ENCODE measurements at places on chromosomes 3 and 15.
A peak's percentile ranks its signal among the peaks of the same experiment; 100 is the strongest.

DNA sequence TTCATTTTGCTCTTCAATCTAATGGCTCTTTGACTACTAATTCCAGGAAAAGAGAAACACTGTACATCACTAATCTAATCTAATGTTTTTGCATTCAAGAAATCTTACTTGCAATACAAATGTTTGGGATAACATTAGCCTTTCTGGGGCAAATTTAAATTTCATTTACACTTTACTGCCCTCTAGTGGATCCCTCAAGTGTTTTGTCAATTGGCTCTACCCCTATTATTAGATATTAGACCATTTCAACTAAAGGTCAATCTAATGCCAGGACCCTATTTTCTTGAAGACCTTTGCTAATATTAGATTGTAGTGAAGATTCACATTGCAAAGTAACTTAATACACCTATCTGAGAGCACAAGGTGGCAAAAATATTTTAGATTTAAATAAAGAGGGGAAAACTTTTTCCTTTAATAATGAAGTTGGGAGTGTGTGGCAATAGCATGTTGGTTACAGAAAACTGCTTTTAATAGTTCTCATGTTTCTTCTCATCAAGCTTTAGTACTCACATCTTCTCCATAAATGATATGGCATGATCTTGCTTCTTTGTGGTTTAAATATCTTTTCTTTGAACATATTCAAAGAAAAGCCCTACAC lies 5.0 kb downstream of the C2CD4A start:
- DNase-seq = no peak

DNA sequence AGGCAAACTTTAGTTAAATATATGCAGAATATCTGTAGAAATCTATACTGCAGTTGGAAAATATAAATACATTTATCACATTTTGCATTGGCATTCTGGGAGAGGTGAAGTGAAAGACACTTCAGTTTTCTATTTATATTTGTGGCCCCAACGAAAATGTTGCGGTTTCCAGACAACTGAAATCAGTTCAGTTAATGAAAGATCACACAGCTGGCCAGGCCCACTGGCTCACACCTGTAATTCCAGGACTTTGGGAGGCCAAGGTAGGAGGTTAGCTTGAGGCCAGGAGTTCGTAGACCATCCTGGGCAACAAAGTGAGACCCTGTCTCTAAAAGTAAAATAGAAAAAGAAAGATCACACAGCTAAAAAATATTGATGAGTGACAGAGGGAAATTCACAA lies 11.9 kb upstream of the CLASP2 start:
- no peak for DNase-seq

DNA sequence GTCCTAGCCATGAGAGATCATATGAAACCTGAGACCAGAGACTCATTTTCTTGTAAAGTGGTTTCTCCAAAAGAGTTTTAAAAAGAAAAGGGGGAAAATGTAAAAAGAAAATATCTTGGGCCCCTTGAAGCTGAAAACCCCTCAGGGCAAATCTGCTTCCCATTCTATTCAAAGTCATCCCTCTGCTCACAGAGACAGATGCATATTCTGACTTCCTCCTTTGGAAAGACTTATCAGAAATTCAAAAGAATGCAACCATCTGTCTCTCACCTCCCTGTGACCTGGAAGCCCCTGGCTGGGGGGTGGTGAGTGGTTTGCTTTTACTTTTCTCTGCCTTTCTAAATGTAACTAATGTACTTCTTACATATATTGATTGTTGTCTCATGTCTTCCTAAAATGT lies 1154.8 kb downstream of the NSUN3 start:
- no peak for DNase-seq

DNA sequence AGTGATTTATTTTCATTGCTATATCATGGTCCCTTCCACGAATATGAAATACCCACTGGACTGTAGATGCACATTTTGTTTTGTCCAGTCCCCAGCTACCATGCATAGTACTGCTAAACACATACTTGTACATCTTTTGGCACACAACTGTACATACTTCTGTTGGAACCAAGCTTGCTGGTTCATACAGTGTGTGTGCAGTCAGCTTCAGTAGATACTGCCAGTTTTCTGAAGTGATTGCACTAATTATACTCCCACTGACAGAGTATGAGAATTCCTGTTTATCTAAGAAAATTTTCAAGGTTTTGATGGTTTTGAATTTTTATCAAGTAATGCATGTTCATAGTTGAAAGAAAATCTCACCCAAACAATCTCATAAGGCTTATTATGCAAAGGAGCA lies 100.7 kb upstream of the LMCD1 start:
- no peak for DNase-seq

- DNase-seq = peak; percentile 57
Measured at GRCh38 chr3:153624310-153625030, 462.4 kb downstream of the RAP2B start.

- DNase-seq = no peak
Measured at GRCh38 chr3:29057326-29057725, 223.5 kb upstream of the RBMS3 start.

GRCh38 chr15:86087808-86088207 lies 8.1 kb downstream of the AGBL1 start:
- DNase-seq = no peak

- DNase-seq = peak; percentile 47
Measured at GRCh38 chr3:50194903-50195500, 3.6 kb downstream of the GNAT1 start.

DNA sequence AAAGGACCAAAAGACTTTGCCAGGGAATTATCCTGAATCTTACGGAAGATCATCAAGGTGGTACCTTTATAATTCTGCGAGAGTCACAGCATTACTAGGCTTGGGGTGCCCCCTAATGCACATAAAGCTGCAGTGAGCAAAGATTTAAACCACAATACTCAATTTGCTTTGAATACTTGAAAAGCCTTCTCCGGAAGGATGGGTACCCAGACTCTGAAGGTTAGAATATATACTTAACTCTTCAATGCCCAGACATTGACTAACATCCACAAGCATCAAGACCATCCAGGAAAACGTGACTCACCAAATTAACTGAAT lies 117.8 kb upstream of the KCNH8 start:
- peak; percentile 10 for DNase-seq

- no peak for DNase-seq
Measured at GRCh38 chr3:172939651-172940293, 189.2 kb downstream of the ECT2 start.

DNA sequence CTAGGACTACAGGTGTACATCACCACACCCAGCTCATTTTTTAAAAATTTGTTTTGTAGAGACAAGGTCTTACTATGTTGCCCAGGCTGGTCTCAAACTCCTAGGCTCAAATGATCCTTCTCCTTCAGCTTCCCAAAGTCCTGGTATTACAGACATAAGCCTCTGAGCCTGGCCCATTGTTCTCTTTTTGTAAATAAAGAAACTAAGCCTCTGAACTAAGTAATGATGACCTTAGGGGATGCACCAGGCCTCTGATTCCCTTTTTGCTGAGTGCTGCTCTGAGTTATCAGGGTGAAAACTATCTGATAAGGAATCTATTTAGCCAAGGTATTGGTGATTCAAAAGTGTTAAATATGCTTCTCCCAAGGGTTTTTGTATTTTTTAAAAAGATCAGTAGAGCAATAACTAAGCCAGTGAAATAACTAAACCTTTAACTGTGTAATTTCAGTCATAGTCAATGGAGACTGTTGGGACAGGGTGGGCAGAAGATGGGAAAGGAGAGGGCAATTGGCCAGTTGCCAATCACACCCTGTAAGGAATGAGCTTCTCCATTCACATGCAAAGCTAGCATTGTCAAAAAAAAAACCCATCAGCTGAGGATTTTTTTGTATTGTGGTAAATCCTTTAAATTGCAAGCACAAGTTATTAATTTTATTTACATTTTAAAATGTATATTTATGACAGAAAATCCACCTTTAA lies 194.8 kb upstream of the PFN2 start:
- DNase-seq = no peak

- DNase-seq = no peak
Measured at GRCh38 chr15:62491642-62492041, 326.6 kb upstream of the C2CD4B start.

- DNase-seq = no peak
Measured at GRCh38 chr15:39613861-39614260, 33.0 kb downstream of the THBS1 start.

DNA sequence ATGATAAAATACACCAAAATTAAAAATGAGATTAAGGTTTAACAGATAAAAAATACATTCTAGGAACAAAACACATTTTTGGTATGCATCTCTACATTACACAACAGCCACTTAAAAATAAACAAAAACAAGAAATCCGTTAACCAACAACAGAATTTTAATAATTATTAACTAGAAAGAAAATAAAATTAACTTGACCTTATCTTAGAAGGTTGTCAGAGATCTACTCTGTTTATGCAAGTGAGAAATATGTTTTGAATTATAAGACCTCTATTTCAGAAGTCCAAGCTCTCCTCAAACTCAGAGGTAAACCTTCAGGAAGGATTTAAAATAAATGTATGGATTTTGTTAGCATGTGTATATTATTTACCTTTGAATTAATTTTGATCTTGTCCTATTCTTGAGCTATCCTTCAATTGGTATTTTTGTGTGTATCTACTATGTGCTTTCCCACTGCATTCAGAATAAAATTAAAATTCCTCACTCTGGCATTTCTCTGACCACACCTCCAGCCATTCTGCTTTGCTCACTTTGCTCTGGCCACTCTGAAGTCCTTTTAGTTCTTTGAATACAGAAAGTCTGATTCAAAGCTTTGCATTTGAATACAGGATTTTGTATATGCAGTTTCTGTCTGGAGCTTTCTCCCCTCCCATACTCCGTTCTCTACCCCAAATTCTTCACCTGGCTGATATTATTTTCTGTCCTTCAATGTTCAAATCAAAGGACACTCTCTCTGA lies 352.0 kb downstream of the ZBTB20 start:
- no peak for DNase-seq

DNA sequence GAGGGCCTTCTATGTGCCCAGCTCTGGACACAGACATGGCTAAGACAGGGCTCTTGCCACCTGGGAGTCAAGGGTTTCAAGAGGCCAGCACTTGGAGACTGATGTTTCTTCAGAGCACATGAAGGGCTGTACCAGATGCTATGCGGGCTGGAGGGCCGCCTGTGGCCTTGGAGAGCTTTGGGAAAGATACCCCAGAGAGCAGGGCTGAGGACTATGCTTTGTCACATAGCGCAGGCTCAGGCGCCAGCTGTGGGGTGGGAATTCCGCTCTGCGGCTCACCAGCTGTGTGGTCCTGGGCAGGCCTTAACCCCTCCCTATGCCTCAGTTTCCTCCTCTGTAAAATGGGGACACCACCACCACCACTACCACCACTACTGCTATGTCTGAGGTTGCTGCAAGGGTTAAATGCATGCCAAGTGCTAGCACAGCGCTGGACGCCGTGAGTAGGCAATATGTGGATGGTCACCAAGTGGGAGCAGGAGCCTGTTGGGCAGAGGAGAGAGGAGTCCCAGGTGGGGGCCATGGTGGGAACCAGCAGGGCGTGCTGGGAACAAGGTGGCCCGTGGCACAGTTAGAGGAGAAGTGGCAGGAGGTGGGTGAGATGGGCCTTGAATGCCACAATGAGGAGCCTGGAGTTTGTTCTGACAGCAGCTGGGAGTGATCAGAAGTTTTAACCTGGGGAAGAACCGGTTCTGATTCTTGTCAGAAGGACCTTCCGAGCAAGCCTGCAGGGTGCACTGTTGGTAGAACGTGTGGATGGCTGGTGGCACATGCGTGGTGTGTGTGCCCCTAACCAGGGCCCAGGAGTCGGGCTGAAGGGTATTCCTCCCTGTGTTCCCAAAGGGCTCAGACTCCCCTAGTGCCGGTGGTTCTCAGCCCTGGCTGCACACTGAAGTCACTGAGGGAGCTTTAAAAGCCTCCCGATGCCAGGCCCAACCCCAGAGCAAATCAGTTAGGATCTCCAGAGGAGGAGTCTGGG lies 41.7 kb downstream of the FEM1B start:
- no peak for DNase-seq

GRCh38 chr15:101237251-101237650 lies 14.6 kb downstream of the CHSY1 start:
- no peak for DNase-seq

- DNase-seq = peak; percentile 12
Measured at GRCh38 chr3:29683018-29683993, 402.4 kb downstream of the RBMS3 start.

DNA sequence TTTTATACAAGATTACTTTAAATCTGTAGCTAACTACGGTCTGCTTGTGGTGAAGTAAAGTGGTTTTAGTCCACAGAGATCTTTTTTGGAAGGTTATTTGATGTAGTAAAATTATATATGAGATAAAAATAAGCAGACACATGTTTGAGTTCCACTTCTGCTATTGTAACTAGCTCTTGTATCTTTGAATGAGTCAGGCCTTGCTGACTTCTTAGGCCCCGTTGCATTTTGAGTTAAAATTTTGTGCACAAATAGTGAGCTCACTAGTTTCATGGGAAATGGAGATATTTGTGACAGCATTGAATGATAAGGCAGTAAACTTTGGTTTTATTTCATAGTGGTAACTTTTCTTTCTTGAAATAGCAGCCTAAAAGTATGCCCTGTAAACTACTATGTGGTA lies 42.6 kb downstream of the ARIH1 start:
- DNase-seq = no peak

DNA sequence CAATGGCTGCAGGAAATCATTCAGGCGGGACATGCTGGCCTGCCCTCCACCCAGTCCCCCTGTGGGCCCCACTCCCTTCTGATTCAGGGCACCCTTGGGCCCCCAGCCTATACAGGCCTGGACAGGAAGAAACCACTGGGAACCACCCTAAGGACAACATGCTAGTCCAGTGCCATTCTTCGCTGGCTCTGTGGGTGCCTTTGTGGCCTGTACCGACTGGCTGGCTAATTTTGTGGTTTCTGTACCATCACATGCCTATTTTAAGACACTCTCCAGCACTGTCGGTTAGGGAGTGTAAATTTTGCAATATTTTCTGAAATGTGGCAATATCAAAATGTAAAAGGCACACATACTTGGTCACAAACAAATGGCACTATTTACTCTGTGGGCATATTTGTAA lies 61.4 kb upstream of the POLG start:
- DNase-seq = no peak

GRCh38 chr3:171459137-171459941 lies 866 bp downstream of the TNIK start:
- DNase-seq = peak; percentile 63
